Endothelial cell (in vitro differentiated cells): ENCODE measurements at places on chromosomes 5 and 9.

DNA sequence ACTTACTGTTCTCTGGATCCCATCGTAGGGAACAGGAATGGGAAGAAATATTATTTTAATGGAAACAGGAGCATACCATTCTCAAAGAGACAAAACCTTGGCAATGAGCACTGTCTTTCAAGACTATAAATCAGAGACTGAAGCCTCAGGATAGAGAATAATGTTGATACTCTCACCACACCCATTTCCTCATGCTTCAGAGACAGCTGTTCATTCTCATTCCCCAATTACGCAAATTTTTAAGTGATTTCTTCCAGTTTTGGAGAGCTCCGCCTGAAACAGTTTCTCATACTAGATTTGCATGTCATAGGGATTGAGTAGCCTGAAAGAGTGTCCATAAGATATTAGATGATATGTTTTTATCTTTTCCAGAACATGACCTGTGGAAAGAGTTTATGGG lies 290.5 kb upstream of the RASA1 start:
- DNase-seq = no peak

DNA sequence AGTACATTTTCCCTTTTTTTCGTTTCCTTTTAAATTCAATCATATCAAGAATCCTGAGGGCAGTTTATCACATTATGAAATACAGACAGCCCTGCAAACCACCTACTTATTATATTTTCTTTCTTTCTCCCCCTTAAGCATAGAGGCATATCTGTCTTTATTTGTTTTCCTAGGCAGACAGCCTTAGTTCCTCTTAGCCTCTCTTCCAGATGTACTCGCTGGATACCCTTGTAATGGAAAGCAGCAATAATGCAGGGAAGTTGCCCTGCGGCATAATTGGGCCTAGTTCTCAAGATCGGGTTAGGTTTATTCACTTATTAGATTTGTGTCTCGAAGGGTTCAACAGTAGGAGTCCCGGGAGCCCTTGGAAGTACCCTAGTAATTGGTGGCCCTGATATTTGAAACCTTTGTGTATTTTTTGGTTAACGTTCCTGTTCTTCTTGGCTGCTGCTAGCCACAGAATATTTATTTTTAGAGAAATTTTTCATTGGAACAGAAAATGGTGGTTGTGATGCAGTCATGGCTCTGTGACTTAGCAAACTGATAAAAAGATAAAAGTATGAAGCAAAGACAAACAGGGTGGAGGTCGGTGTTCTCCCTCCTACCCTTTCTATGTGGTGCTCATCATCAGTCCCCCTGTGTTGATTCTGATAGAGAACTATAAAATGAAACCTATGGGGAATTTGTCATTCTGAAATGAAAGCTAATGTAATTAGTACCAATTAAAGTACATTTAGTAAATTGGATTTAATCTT lies 6.4 kb downstream of the TLE4 start:
- no peak for DNase-seq

GRCh38 chr9:69211424-69212036 lies 37.5 kb downstream of the TJP2 start:
- DNase-seq = no peak

GRCh38 chr5:117100176-117100575 lies 525.6 kb upstream of the SEMA6A start:
- no peak for DNase-seq

DNA sequence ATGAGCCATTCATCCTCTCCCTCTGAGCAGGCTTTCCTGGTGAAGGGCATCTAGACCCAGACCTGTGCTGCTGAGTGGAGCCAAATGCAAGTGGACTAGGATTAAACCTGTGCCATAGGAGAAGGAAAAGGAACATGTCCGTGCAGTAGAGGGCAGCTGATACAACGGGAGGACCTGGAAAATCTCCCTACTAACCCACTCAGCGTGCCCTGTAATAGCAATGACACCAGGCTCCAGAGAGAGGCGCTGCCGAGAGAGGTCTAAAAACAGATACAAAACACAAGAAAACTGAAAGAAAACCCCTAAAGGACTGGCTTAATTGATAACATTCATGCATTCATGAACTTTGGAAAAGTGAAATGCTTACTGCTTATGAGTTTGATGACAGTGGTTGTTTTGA lies 60.8 kb downstream of the PFDN1 start:
- DNase-seq = no peak

GRCh38 chr5:141525653-141526052 lies 36.8 kb downstream of the PCDHGC5 start:
- no peak for DNase-seq

GRCh38 chr5:100595152-100595811 lies 60.1 kb downstream of the FAM174A start:
- DNase-seq = no peak

DNA sequence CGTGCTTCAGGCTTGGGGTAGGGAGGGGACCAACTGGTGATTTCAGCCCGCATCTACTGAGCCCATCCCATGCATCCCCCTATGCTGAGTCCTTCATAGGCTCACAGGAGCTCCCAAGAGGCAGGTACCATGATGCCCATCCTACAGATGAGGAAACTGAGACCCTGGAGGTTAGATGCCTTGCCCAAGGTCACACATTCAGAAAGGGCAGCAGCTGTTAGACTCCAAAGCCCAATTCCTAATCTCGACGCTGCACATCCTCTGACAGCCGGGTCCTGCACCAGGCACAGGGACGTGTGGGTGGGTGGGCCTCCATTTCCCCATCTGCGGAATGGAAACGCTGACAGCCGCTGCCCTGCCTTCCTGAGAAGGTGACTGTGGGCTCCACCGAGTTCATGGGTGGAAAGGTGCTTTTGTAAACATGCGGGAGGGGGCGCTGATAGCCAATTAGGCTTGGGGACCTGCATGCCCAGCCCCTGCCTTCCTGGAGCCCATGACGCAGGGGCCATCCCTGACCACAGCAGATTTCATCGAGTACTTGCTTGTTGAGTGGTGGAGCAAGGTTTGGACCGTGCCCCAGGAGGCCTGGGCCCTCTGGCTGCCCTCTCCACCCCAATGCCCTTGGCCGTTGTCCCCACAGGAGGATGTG lies 2.2 kb downstream of the DNM1 start:
- no peak for DNase-seq

GRCh38 chr5:97267767-97268166 lies 84.7 kb upstream of the RIOK2 start:
- no peak for DNase-seq

DNA sequence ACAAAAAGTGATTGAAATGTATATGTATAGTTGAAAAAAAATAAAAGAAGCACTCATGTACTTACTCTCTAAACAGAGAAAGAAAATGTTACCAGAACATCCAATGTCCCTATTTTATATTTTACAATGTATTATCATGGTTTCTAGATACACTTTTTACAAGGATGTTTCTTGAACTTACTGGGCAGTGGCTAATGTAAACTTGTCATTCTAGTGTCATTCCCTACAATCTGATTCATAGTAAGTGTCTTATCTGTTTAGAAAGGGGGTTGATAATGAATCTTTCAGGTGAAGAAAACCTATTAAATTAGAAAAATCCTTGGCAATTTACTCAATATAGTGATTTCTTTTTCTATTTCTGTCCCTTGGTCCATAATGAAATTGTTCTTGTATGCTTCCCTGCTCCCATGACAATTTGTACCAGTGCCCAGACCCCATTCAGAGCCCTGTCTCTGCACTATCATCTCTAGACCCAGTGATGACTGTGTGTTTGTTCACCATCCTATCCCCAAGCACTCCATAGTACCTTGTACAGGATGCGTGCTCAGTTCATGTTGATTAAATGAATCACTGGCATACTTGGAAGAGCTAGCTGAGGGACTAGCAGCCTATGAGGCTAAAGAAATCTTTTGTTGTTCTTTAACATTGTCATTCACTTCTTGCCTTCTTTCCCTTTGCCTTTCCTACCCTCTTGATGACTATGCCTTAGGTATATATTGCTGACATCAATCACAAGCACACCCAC lies 101.2 kb downstream of the HMHB1 start:
- DNase-seq = no peak

GRCh38 chr9:127187231-127187956 lies 65.0 kb upstream of the ANGPTL2 start:
- no peak for DNase-seq

DNA sequence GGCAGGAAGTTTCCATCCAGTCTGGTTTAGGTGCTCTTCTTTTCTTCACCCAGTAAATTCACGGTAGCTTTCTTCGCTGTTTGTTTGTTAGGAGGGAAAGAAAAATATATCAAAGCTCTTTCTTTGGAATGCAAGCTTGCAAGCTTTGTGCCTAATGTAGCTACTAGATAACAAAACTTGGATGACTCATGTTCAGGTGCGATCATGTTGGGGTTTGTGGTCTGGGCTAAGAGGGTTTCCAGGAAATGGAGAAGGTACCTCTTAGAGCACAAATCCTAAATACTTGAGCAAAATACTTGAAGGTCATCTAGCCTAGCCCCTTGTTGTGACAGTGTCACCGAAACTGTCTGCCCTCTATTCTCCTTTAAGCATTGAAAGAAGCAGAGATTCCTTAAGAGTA lies 17.7 kb downstream of the SRP19 start:
- no peak for DNase-seq

- no peak for DNase-seq
These were observed 12.0 kb downstream of the MACROH2A1 start for GRCh38 chr5:135386886-135387628.

DNA sequence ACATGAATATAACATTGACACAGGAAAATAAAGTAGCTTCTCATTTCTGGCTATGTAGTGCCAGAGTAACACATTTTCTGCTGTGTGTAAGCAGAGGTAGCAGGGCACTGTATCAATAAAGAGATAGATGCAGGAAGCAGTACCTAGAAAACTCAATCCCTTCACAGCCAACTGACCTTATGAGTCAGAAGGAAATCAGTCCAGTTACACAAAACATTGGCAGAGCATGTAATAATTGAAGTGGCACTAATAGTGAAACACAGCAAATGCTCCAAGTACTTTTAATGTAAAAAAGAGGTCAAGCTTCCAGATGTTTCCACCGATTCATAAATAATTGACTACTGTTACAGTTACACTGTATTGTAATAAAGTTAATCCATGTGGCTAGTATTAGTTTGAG lies 706.6 kb downstream of the EFNA5 start:
- DNase-seq = no peak

GRCh38 chr9:72390907-72391306 lies 25.9 kb upstream of the ZFAND5 start:
- DNase-seq = no peak

- DNase-seq = no peak
These were observed 4.6 kb downstream of the CEL start for GRCh38 chr9:133066181-133066983.

DNA sequence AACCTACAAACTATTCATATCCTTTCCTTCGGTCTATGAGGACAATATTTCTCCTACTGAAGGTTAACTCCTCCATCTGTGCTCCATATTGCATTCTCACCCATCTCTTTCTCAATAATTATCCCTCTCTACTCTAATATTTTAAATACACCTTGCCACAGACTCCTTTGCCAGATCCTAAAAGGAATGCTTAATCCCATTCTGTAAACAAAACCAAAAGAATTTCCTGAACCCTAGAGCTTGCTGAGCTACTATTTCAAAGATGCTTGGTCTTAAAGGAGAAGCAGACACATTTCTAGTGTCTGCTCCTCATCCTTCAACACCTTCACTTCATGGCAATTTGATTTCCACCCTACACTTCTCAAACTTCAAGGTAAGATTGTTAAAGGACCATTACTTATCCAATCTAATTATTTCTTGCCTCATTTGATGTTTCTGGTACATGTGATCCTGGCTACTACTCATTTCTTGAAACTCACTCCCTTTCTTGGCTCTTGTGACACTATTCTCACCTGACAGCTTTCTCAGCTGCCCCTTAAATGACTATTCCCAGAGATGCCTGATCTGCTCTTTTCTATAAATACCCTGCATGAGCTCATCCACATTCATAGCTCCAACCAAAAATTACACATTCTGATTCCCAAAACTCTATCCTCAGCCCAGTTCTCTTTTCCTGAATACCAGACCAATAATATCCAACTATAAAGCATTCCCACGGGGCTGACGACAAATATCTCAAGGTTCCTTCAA lies 20.2 kb downstream of the HOMER1 start:
- no peak for DNase-seq

- DNase-seq = no peak
These were observed 244.4 kb downstream of the CWC27 start for GRCh38 chr5:65013166-65013565.

GRCh38 chr9:37947977-37948376 lies 44.0 kb upstream of the SLC25A51 start:
- DNase-seq = no peak

- no peak for DNase-seq
These were observed 20.1 kb downstream of the PDE6A start for GRCh38 chr5:149924486-149924885.

DNA sequence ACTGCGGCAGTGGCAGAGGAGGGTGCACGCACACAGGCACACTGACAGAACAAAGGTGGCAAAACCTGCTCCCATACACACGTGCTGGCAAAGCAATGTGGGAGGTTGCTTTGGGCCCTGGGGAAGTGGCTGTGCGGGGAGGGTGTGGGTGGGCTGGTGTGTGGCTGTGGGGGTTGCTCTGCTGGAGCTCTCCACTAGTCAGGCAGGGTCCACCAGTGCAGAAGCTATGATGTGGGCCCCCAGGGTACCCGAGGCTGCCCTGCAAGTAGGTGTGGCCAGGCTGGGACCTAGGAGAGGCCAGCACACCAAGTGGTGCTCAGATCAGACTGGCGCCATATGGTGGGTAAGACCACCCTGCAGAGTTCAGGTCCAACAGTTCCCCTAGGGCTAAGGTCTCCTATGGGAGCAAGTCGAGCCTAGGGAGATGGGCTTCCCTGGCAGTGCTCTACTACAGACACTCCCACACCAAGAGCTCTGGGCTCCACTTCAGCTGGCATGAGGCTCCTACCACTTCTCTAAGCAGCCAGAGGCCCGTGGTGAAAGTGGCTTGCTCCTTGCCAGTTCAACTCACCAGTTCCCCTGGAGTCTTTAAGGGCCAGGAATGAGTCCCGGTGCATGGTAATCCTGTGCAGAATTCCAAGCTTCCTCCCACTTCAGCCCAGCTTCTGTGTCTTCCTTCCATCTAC lies 46.2 kb upstream of the IFNE start:
- DNase-seq = no peak

GRCh38 chr5:112691339-112691680 lies 46.4 kb upstream of the APC start:
- no peak for DNase-seq

GRCh38 chr5:5252106-5252505 lies 112.0 kb downstream of the ADAMTS16 start:
- no peak for DNase-seq

DNA sequence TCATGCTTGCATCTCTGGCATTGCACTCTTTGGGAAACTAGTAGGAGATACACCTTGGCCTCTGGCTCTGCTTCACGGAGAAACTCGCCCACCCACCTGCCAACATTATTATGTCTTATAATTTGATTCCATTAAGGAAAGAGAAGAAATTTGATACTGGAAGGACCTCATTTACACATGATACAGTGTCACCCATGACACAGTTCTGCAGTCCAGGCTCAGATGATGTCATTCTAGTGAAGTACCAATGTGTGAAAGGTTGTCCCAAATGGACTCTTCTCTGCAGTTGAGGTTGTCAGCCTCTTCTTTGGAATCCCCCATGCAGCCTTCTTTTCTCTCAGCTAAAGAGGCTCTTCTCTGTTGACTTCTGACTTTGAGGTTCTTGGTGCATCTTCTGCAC lies 329.1 kb downstream of the NTRK2 start:
- no peak for DNase-seq
